ENCODE measurements at places on chromosomes 1 and 21.

- no peak for DNase-seq
Measured at GRCh38 chr1:53219711-53220110, 723 bp downstream of the CZIB start.

GRCh38 chr1:234670967-234671626 lies 61.1 kb upstream of the IRF2BP2 start:
- DNase-seq: no peak

DNA sequence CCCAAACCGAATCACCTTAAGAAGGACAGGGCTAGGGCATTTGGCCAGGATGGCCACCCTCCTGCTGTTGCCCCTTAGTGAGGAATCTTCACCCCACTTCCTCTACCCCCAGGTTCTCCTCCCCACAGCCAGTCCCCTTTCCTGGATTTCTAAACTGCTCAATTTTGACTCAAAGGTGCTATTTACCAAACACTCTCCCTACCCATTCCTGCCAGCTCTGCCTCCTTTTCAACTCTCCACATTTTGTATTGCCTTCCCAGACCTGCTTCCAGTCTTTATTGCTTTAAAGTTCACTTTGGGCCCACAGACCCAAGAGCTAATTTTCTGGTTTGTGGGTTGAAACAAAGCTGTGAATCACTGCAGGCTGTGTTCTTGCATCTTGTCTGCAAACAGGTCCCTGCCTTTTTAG lies 3.6 kb downstream of the BTG2 start:
- no peak for DNase-seq

DNA sequence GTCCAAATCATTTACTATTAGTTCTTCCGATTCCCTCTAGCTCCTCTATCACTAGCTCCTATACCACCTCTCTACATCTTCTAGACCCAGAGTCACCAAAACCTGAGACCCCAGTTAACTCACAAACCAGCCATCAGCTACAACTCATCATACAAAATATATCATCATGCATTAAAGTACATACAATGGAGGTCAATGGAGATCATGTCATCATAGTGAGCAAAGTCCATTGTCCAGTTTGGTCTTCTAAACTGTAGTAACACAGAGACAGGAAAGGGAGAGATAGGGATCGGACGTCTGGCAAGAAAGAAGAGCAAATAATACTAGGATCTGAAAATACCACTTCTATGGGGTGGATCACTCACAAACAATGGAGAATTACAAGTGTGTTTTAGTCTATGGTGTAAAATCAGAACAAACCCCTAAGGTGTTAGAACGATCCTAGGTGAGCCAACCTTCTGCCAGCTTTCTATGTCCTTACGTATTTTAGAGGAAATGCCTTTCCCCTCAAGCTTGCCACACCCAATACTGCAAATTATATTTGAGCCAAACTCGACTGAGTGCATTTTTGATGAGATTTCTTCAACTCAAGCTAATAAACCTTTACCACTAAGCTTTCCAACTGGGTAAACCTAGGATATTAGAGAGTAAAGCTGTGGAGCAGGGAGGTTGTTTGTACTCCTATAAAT lies 3.9 kb downstream of the ADIPOR1 start:
- no peak for DNase-seq

DNA sequence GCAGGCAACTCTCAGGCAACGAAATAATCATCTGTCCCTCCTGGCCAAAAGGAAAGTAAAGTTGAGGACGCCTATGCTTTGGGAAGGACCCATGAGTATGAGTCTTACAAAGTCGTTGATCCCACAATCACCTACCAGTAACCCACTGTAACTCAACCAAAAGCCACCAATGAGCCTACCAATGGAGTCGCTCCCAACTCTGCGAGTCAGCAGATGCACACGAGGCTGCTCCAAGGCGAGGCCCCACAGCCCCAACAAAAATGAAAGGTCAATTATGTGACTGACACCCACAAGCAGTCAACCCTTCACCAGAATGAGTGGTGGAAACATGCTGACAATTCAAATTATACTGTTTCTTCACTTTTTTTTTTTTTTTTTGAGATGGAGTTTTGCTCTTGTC lies 12.0 kb downstream of the SETD4 start:
- DNase-seq: no peak

- DNase-seq: no peak
Measured at GRCh38 chr1:246295968-246296367, 211.1 kb downstream of the SMYD3 start.

- DNase-seq: no peak
Measured at GRCh38 chr1:83807821-83808220, 191.1 kb downstream of the TTLL7 start.

GRCh38 chr21:21751286-21751685 lies 753.1 kb downstream of the NCAM2 start:
- DNase-seq: no peak

GRCh38 chr1:37730376-37730775 lies 34.5 kb downstream of the EPHA10 start:
- DNase-seq: no peak

DNA sequence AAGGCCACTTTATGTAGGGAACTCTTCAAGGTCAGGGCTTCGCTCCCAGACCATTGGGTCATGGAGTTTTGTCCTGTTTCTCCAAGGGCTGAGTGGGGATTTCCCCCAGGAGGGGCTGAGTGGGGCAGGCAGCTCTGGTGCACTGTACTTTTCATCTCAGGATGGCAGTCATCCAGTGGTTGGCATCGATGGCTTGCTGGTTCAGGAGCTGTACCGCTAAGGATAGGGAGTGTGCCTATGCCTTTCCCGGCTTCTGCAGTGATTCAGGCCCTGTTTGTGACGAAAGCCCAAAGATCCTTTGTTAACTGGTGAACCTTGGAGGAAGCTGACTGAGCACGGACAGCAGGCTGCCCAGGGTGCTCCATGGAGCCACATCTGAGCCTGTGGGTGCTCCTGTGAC lies 100.1 kb upstream of the GADD45A start:
- DNase-seq: no peak
